ENCODE measurements at places on chromosomes 7 and 10.

GRCh38 chr10:33112831-33113455 lies 154.9 kb upstream of the ITGB1 start:
- no peak for DNase-seq

DNA sequence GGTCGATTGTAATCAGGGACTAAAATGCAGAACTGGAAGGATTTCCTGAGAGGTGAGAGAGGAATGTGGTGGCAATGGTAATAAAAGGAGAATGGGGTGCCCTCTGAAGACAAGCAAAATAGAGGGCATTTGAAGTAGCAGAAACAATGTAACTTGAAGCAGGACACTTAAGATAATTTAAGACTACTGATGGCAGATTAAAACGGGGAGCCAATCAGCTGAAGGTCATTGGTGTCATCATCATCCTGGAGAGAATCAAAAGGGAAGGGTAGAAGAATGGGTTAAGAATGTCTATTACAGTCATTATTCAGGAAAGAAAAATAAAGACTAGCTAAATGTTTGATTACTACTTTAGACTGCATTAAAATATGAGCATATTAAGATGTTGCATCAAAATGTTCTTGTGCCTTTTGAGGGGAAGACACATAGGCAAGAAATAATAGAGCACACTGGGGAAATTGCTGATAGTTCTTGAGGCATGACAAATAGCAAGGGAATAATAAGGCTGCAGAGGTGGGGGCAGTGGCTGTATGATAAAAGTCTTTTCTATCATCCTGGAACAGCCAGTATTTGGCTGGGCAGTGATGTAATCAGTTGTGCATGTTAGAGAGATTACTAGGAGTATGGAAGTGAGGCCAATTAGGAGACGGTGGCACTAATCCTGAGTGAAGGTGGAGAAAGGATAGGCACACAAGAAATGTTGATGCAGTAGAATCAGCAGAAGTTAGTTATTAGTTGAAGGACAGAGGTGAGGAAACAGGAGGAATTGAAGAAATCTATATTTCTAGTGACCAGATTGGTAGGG lies 60.2 kb downstream of the CCDC71L start:
- no peak for DNase-seq

- DNase-seq = no peak
Observed at GRCh38 chr7:123492485-123492884, 41.9 kb downstream of the IQUB start.

- peak; percentile 34 for DNase-seq
Observed at GRCh38 chr10:43395571-43396060, 13.4 kb downstream of the HNRNPF start.

DNA sequence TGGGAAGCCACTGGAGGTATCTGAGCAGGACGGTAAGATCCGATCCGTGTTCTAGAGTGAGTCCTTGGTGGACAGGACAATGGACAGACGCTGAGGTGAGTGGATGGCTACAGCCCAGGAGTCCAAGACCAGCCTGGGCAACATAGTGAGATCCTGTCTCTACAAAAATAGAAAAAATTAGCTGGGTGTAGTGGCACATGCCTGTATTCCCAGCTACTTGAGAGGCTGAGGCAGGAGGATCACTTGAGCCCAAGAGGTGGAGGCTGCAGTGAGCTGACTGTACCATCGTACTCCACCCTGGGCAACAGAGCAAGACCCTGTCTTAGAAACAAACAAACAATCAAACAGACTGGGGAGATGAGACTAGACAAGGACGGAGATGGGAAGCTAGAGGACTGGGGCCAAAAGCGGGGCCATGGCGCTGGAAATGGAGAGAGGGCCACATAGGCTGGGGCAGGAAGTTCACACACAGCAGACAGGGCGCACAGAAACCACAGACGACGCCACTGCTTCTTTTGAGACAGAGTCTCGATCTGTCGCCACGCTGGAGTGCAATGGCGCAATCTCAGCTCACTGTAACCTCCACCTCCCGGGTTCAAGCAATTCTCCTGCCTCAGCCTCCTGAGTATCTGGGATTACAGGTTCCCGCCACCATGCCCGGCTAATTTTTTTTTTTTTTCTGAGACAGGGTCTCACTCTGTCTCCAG lies 24.7 kb downstream of the DAGLB start:
- no peak for DNase-seq

DNA sequence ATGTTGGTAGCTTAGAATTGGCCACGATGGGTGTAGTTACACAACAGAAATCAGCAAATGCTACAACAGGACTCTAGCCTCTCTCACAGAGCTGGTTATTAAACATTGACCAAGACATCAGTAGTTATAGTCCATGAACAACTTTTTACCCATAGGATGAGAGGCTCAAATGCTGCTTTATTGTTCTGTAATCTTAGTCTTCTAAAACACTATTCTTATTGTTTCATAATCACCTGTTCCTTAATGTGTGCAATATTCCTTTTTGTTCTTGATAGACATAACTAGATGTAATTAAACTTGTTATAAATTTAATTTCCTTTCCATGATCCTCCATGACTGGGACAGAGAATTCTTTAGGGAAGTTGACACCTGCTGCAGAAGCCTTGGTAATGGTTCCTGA lies 356.9 kb downstream of the EXOC4 start:
- no peak for DNase-seq

DNA sequence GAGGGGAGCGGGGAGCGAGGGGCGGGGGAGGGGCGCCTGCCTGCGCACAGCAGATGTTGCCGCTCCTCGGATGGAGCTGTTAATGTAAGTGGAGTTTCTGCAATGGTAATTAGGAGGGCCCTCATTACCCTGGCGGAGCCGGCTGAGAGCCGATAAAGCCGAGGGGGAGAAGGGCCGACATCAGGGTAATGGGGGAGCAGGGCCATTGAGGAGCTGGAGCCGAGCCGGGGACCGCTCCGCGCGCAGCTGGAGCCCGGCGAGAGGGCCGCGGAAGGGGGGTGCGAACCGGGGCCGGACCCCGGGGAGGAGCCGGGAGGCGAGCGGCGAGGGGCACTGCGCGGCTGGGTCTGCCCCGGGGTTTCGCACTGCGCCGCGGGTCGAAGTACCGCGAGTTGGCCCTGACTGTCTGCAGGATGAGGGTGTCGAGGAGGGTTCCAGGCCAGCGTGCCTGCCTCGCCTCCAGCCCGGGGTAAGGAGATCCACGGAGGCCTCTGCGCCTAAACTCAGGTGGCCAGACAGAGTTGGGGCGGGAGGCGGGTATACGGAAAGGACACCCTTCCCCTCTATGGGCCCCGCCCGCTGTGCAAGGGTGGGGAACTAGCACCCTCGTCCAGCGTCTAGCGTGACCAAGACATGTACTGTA lies 55.0 kb upstream of the LBX1 start:
- DNase-seq = no peak

- DNase-seq = no peak
Observed at GRCh38 chr7:131502810-131503508, 53.5 kb downstream of the PODXL start.

- DNase-seq = no peak
Observed at GRCh38 chr10:121409466-121410104, 188.7 kb downstream of the FGFR2 start.

GRCh38 chr10:50577010-50577409 lies 46.7 kb downstream of the SGMS1 start:
- no peak for DNase-seq

DNA sequence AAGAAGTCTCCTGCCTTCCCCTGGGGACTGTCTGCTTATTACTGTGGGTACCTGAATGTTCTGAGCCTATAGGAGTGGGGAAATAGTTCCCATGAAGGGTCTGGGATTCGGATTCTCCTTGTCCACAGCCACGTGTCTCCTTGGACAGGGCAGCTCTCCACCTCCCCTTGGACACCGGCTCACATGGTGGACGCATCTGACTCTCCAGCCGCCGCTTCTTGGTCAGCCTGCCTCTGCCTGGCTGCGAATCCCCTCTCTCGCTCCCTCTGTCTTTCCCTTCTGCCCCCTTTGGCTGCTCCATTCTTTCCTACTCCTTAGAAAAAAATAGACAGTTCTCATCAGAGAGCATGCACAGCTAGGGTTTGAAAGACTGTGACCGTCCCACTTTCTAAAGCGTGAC lies 46.9 kb downstream of the JAKMIP3 start:
- DNase-seq = no peak

GRCh38 chr10:51596695-51597094 lies 102.7 kb downstream of the CSTF2T start:
- no peak for DNase-seq

GRCh38 chr10:1168763-1169162 lies 112.6 kb downstream of the WDR37 start:
- DNase-seq = no peak

- DNase-seq = no peak
Observed at GRCh38 chr10:56146806-56147205, 214.3 kb downstream of the ZWINT start.

GRCh38 chr7:1101563-1102431 lies 13.9 kb downstream of the GPER1 start:
- DNase-seq = no peak

DNA sequence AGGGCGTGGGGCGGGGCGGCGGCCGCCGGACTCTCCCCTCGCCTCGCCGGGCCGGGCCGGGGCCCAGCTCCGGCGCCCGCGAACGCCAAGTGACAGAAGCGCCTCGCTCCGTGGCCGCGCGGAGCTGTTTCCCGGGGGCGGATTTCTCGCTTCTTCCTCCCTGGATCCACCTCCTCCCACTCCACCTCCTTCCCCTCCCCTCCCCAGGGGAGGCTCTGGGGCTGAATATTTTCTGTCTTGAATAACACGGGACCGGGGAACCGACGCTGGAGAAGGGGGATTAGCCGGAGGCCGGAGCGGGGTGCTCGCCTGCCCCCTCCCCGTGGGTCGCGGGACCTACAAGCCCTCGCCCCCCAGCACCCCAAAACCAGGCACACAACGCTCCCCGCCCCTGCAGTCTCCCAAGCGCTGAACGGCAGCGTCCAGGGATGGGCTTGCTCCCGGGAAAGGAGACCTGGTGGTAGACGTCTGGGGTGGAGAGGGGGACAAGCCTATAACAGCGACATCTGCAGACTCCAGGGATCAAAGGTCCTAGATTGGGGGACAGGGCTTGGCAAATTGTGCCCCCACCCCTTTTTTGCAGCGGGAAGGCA lies at the start of gene ARHGAP21:
TSS of gene ARHGAP21 (minus strand) at position 100 of the 593 bp plus-strand sequence. CDS start 1,988 bp downstream, outside the sequence.
- peak; percentile 65 for DNase-seq

DNA sequence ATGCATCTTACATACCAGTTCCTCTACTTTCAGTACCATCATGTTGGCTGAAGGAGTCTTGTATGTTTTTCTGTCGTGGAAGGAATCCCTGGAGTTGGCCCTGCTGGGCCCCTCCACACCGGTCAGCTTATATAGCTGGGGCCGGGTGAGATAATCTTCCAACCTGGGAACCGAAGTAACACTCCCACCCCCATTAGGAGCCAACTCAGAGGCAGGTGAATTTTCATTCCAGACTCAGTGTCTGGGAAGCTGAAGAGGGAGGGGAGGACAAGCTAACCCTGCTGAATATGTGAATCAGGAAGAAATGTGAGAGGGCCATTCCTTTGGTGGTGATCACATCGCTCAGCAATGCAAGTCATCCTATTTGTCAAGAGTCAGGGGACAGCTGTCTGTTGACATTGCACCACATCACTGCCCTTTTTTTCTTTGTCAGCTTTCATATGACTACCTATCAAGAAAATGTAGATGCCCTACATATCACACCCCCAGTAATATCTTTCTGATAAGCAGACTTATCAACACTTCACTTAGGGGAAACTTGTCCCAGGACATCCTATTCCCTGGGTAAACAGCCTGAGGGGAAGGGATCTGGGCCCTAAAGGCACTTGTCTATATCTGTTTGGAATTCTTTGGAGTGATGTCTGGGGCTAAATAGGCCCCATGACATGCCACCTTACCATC lies at the start of gene ANKRD1:
TSS of gene ANKRD1 (minus strand) at position 102 of the 681 bp plus-strand sequence. CDS start at position 42, 60 bp downstream.
- peak; percentile 7 for DNase-seq

DNA sequence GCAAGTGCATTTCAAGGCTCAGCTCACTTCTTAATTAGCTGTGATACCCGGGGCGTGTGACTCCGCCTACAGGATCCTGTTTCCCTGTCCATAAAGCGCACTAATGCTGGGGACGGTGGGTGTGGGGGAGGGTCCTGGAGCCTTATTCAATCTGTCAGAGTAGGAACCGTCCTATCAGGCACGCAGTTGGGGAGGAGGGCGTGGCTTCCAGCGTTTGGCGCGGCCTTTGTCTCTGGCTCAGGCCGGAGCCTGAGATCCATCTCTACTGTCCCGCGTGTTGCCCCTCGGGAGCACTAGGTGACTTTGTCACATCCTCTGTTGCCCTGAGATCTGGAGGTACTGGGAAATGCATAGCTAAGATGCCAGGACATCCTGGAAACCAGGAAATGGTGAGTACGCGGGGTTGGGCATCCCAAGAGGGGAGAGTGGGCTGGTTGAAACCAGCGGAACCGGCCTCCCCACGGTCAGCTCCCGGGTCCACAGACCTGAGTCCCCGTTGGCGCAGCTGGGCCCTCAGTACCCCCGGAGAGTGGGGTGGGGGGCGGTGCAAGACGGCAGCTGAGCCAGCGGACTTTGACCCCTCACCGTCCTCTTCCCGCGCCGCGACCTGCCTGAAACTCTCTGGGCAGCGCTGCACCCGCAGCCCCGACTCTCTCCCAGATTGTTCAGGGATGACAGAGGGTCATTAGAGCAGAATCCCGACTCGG lies 104.4 kb upstream of the ZNF92 start:
- DNase-seq = peak; percentile 75
